Left kidney (tissue), 8 donors: ENCODE measurements at places on chromosomes 11 and 22.
A peak's percentile ranks its signal among the peaks of the same experiment; 100 is the strongest.

DNA sequence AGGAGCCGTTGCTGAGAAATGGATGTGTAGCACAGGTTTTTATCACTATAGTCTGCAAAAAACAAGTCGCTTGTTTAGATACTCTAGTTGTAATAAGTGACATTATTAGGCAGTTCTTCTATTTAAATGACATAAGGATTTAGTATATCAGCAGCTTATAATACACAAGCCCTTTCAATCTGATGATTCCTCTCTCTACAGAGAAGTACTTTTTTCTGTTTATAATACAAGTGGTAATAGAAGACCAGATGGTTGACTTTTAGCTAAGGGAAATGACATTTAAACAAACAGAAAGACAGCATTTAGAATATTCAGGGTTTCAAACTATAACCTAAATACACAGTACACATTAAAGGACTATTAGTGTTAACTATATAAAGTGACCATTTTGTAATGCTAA lies 60.4 kb downstream of the IMMP1L start:
- no peak for DNase-seq

- DNase-seq, result no peak
These were observed 19.0 kb downstream of the MAFF start for GRCh38 chr22:38220653-38221386.

- DNase-seq, result peak; percentile 44
These were observed at the start of gene NCR3LG1 for GRCh38 chr11:17351510-17352176. TSS of gene NCR3LG1 (plus strand) at chr11:17351800. CDS start at chr11:17351970, 170 bp downstream.

GRCh38 chr11:63813563-63814382 lies 517 bp downstream of the SPINDOC start:
- no peak for DNase-seq

GRCh38 chr22:49023161-49023878 lies 804.4 kb downstream of the BRD1 start:
- DNase-seq, result no peak
